GM23248 (cell line): ENCODE measurements at places on chromosomes 7 and 10.

GRCh38 chr7:156017916-156018700 is 205.8 kb upstream of the SHH start:
- no peak for DNase-seq

GRCh38 chr7:115637128-115637527 is 393.4 kb downstream of the TFEC start:
- DNase-seq, result no peak

DNA sequence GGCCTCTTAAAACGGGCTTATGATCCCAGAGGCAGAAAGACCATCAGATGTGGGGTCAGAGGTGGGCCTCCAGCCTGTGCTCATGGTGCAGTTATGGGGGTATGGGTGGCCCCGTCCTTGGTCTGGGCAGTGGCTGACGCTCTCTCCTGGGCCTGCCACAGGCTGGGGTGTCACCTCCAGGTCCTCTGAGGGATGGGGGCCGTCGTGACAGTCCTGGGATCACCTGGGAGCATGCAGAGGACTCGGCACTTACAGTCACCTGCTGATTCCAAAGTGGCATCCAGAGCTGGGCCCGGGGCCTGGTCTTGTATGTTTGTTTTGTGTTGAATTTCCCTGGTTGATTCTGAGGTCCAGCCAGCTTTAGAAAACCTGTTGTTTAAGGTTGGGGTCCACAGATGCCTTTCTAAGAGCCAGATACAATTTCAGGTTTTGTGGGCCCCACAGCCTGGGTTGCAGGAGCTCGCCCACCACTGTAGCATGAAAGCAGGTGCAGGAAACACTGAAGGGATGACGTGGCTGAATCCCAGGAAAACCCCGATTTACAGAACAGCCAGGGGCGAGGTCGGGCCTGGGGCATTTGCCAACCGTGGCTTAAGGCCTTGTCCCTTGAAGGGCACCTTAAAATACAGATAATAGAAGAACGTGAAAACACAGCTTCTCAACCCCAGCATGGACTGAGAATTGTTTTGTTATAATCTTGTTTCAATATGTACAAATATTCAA is 170.7 kb upstream of the PPP2R2D start:
- no peak for DNase-seq

- peak; percentile 59 for DNase-seq
These were observed 49.9 kb upstream of the STEAP1B start for GRCh38 chr7:22549667-22550513.

- no peak for DNase-seq
These were observed 269.6 kb downstream of the ELFN1 start for GRCh38 chr7:1939434-1940401.

GRCh38 chr7:142817506-142817905 is 37.4 kb upstream of the EPHB6 start:
- DNase-seq, result no peak

DNA sequence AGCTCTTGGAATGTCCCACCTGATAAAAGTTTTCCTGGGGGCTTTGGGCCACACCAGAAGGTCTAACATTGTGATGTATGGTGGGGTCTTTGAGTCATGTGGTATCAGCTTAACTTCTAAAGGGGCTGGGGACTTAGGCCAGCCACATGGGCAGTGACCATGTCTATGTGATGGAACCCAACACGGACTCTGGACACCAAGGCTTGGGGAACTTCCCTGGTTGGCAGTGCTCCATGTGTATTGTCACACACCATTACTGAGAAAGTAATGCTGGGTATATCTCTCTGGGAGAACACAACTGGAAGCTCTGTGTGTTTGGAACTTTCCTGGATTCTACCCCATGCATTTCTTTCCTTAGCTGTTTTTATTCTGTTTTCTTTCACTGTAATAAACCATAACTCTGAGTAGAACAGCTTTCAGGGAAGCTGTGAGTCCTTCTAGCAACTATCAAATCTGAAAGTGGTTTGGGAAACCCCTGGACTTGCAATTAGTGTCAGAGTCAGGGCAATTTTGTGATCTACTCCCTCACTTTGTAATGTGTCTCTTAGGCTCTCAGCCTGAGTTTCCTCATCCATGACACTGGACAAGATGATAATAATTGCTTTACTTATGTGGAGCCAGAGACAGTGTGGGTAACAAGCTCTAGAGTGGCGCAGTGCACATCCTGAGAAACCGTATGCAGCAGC is 28.4 kb upstream of the AGK start:
- DNase-seq, result no peak

DNA sequence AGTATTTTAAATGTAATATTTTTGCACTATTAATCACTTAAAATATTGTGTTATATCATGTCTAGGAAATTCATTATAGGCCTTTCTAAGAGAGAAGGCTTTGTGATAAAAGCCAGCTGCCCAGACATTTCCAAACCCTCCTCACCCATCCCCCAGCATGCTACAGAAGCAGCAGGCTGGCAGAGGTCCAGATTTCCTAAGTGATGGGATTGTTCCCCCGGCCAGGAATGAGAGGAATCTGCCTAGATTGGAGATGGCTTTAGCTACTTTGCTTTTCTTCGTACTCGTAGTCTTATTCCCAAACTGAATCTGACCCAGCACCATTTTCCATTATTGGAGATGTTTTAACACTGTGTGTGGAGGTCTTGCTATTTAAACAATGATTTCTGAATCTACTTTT is 29.4 kb downstream of the CDK14 start:
- DNase-seq, result peak; percentile 30

DNA sequence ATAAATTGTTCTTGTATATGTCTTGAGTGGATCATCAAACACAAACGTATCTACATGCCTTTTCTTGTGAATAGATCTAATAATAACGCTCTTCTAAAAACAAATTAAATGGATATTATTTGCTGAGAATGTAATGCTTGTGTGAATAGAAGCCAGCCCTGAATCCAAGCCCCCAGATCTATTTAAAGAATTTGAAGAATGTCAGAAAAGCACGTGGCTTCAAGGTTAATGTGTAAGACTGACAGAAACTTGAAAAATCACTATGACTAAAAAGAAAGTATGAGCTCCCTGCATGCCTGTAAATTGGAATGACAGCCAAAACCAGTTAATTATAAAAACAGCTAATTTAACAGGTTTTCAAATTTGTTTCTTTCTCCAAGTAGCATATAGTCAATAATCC is 43.2 kb upstream of the ATRNL1 start:
- DNase-seq, result no peak

DNA sequence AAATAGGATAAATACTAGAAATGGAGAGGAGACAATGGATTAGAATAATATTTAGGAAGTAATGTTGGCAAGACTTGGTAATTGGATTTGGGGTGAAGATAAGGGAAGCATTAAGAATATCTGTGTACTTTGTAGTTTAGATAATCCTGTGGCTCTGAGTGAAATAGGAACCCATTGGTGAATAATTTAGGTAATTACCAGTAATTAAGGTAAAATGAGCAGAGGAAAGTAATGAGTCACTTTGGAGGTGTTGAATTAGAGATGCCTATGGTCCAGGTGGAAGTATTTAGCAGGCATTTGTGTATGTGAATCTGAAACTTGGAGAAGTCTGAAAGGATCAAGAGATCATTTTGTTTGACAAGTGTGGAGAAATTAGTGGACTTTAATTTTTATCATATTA is 5.7 kb downstream of the C1GALT1 start:
- no peak for DNase-seq

GRCh38 chr10:22618078-22618785 is 96.1 kb downstream of the PIP4K2A start:
- peak; percentile 44 for DNase-seq

- DNase-seq, result no peak
These were observed 2.0 kb upstream of the PANK1 start for GRCh38 chr10:89646889-89647657.

GRCh38 chr7:100221767-100222444 is 2.2 kb downstream of the PVRIG start:
- DNase-seq, result no peak

DNA sequence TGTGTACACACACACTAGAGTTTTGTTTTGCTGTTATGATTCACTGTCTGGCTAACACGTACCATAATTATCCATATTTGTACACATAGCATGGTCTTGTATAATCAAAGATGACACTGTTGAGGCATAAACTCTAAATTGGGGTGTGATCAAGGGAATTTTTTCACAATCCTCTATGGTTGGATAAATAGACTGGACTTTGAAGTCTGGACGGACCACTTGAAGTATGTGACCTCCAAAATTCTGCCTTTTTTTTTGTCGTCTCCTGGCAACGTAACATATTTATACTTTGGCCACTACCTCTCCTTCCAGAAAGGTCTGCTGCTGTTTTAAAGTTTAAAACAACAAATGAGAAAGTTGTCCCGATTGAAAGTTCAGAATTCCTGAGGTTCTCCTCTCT is 193.4 kb downstream of the CACNB2 start:
- peak; percentile 32 for DNase-seq

DNA sequence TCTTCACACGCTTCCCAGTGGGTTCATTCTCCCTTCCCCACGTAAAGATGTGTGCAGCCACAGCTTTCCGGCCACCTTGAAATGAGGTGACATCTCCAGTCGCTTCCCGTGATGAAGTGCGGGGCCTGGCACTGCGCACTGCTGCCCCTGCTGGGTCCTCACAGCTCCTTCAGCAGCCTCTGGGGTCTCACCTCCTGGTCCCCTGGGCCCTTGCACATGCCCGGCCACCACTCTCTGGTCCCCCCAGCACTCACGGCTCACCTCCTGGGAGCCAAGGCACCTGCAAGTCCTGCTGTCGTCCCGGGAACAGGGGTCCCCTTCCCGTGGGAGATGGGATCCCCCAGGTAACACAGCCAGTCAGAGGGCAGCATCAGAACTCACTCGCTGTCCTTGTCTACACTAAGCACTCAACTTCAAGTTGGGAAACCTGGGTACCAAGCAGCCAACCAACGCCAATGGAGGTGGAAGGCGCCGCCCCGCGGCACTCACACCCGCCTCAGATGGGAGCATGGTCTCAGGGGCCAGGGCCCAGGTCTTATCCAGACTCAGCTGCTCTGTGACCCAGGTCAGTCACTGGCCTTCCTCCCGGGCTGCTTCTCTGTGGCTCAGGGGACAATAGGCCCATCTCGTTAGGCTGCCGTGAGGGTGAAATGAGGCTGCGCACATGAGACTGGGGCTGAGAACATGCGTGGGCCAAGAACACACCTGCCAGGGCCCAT is 176.2 kb downstream of the PTPRN2 start:
- no peak for DNase-seq

DNA sequence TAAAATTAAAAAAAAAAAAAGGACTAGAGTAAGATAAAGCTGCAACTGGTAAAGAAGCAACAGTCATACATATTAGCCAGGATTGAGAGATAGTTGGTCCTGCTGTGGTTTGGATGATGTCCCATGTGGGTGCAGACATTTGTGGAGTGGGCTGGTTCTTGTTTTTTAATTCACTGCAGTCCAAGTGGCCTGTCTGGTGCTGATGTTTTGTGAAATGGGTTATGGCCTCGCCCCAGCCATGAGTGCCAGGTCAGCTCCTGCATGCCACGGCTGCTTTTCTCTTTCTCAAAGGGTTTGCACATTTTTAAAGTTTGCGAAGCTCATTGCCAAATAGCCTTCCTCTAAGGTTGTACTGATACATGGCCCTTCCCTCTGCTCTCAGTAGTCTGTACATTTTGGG is 14.1 kb upstream of the BTBD16 start:
- DNase-seq, result peak; percentile 16

DNA sequence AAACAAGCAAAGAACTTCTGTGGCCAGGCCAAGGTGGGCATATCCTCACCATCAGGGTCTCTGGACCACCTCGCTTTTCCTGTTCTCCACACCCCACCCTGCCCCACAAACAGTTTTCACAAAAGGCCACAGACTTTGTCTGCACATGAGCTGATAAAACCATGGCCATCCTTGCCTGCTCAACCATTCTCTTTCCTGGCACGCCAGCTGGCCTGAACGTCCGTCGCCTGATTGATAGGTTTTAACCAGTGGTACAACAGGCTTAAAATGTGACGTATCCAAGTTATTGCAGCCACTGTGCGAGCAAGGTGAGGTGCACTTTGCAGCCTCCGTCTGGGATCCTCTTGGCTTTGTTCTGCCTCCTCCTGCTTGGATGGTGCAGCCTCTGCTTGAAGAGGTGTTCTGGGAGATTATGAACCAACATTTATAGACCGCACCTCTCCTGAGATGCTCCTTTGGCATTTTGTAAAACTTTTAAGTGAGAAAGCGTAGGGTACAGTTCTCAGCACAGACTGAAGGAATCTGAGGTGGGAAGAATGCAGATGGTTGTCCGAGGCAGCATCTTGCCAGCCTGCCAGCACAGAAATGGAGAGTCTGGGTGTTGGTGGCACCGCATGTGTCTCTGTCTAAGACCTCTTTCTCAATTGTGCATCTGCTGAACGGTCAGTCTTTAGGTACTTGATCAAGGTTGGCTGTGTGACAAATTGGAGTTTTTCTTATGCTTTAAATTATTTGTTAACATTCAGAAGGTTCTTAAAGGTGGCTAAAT is 288.3 kb downstream of the CELF2 start:
- DNase-seq, result no peak

GRCh38 chr7:65946904-65947303 is 35.1 kb downstream of the GUSB start:
- DNase-seq, result peak; percentile 59

GRCh38 chr7:121180436-121181063 is 148.2 kb upstream of the WNT16 start:
- no peak for DNase-seq

- peak; percentile 47 for DNase-seq
These were observed 249.2 kb downstream of the PARD3 start for GRCh38 chr10:34565934-34566333.

DNA sequence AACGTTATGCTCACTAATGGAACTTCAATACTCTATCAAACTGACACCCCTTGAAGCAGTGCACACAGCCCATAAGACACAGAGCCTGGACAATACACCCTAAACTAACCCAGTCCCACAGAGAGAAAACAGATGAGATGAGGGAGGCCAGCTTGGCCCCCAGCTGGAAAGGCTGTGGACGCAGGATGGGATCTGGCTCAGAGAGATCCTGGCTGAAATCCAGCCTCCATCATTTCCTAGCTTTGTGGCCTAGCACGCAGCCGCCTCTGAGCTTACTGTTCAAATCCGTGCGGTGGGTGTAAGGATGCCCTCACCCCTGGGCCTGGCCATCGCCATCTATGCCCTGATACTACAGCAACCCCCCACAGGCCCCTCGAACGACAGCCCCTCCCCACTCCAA is 32.7 kb downstream of the SNX8 start:
- peak; percentile 64 for DNase-seq

DNA sequence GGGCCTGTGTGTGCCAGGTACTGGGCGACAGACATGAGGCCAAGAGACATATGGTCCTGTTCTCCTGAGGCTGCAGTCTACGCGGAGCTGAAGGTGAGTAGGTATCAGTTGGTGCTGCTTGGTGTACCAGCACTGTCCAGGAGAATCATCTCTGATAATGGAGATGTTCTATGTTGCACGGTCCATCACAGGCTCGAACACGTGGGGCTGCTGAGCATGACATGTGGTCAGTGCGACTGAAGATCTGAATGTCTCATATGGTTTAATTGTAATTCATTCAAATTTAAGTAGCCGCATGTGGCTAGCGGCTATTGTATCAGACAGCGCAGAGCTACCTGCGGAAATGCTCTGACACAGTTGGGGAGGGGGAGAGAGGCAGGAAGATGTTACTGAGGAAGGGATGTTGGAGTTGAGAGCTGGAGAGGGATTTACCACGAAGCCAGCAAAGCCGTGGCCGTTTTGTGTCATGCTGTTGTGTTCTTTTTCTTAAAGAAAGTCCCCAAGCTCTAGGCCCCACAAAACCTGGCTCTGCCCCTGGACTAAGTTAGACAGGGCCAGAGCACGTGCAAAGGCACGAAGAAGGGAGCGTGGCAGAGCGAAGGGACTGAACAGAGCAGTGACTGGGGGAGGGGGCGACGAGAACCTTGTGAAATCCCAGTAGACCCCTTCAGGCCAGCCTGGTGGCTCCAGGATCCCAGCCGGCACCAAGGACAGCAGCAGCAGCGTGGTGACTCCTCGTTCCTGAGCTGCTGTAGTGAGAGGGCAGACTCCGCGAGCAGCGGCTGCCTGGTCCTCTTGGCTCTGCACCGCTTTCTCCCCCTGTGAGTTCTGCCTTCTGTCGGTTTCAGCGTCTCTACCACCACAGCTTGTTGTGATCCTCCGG is 20.0 kb downstream of the SMKR1 start:
- DNase-seq, result peak; percentile 55
